ENCODE measurements at places on chromosomes 2 and 18.

GRCh38 chr2:20471902-20472559 lies 25.2 kb downstream of the RHOB start:
- DNase-seq = no peak

DNA sequence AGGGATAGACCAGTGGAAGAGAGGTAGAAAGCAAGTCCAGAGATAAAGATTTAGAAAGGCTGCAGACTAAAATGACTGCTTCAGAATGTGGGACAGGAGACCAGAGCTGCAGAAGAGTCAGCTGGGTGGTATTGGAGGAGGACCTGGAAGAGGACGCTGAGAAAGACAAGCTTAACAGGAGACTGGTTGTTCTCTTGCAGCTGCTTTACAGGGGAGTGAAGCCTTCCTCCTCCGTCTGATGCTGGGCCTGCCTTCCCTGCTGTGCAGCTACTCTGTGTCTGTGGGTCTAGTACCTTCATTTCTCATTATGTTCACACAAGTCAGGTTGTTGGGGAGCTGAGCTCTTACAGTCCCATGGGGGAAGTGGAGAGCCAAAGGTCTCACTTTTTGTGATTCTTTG lies 35.7 kb downstream of the SPATS2L start:
- no peak for DNase-seq

- DNase-seq = no peak
Observed at GRCh38 chr18:32966141-32966540, 193.3 kb upstream of the KLHL14 start.

DNA sequence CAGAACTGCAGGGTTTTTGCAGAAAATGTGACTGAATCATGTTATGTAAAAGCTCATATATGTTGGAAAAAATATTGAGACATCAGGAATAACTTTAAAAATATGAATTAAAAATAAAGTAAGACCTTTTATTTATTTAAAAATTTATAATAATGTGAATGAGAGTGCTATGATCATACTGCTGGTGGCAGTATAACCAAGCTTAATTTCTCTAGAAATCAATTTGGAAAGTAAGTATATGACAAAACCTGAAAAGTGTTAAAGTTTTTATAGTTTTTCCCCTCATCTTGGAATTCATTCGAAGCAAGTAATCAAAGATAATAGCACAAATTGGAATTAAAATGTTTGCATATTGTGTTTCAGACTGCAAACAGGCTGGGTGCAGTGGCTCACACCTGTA lies 7.5 kb downstream of the SLC39A10 start:
- DNase-seq = no peak

- no peak for DNase-seq
Observed at GRCh38 chr18:6959110-6959509, 158.5 kb downstream of the LAMA1 start.

DNA sequence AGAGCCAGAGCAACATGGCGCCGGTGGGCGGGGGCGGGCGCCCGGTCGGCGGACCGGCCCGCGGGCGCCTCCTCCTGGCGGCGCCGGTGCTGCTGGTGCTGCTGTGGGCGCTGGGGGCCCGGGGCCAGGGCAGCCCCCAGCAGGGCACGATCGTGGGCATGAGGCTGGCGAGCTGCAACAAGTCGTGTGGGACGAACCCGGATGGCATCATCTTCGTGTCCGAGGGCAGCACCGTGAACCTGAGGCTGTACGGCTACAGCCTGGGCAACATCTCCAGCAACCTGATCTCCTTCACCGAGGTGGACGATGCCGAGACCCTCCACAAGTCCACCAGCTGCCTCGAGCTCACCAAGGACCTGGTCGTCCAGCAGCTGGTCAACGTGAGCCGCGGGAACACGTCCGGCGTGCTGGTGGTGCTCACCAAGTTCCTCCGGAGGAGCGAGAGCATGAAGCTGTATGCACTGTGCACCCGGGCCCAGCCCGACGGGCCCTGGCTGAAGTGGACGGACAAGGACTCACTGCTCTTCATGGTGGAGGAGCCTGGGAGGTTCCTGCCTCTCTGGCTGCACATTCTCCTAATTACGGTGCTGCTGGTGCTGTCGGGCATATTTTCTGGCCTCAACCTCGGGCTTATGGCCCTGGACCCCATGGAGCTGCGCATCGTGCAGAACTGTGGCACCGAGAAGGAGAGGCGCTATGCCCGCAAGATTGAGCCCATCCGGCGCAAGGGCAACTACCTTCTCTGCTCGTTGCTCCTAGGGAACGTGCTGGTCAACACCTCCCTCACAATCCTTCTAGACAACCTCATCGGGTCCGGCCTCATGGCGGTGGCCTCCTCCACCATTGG lies 507 bp downstream of the CNNM4 start:
- DNase-seq = no peak

DNA sequence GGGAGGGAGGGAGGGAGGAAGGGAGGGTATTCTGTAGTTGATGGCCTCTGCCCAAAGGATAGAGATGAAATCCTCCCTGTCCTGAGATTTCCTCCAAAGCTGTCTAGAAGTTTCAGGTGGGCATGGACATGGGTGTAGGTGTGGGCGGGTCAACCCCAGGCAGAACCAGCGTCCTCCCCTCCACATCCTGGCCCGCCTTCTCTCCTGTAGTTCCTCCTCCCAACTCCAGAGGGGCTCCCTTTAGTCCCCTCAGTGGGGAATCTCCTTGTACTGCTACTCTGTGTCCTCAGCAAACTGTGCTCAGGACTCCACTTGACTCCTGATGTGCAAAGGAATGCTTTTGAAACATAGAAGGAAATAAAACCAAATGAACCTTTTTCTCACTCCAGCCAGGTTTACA lies 88.1 kb downstream of the MRPS9 start:
- no peak for DNase-seq

GRCh38 chr2:109148117-109148746 lies 19.2 kb downstream of the SH3RF3 start:
- DNase-seq = no peak

DNA sequence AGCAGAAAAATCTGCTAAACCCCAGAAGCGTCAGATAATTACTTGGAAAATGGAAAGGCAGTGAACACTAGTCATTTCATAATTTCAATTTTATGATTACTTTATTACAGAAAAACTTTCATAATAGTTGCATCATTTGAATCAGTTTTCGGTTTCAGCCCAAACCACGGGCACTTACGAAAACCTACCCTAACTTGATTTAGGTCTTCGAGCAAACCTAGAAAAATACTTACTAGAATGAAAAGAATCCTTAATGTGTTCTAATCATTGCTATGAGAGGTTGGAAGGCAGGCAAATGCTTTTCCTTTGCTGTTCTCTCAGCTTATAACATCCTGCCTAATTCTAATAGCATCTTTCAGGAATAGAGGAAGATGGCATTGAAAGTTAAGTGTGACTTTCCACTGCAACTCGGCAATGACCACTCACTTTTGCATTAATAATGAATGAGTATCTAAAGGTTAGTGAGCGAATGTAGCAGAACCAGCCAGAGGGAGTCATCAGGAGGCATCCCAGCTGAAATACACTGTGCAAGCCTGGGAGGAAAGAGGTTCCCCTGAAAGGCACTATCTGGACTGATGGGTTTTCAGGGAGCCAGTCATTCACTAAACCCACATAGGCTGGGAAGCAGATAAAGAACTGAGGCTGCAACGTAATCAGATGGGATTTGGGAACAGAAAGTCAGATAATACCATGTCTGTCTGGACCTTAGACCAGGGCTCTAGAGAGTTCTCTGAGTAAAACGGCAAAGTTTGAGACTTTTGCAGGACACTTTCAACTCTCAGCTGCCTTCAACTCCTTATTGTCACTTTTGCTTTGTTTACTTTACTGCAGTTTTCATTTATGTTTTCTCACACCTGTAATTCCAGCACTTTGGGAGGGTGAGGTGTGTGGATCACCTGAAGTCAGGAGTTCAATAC lies 520.8 kb downstream of the RNF144A start:
- peak; percentile 60 for DNase-seq

DNA sequence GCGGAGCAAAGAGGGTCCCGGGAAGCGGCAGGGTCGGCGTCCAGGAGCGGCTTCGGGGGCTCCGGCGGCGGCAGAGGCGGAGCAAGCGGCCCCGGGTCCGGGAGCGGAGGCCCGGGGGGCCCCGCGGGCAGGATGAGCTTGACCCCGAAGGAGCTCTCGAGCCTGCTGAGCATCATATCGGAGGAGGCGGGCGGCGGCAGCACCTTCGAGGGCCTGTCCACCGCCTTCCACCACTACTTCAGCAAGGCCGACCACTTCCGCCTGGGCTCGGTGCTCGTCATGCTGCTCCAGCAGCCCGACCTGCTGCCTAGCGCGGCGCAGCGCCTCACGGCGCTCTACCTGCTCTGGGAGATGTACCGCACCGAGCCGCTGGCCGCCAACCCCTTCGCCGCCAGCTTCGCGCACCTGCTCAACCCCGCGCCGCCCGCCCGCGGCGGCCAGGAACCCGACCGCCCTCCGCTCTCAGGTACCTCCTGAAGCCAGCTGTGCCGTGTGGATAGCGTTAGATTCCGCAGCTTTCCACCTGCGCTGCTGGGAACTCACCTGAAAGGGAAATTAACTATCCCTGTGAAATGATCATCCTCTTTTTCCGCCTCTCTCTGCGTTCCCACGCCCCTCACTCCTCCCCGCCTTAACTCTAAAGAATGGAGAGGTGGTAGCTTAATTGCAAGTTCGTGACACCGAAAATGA lies 472 bp downstream of the CNOT11 start:
- DNase-seq = peak; percentile 79

GRCh38 chr18:48826806-48827205 lies 124.0 kb downstream of the SMAD7 start:
- DNase-seq = no peak

GRCh38 chr2:289362-290089 lies 1.6 kb upstream of the ALKAL2 start:
- no peak for DNase-seq

GRCh38 chr2:70842401-70842800 lies 6.8 kb upstream of the CD207 start:
- DNase-seq = no peak

DNA sequence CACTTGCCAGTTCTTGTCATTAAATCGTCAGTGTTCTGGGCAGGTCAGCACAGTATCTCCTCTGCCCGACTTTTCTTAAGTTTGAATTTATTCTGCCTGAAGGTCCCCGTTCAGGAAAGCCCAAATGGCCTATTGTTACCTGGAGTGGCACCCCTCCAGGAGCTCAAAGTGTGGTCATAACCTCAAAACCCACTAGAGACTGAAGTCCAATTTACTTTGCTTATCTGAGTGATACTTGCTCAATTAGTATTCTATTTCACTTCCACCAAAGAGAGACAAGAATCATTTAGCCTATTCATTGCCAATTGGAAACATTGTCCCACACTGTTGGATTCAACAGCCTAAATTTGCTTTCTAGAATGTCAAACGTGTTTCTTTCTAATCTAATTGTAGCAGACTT lies 375.3 kb downstream of the LNPK start:
- DNase-seq = no peak

DNA sequence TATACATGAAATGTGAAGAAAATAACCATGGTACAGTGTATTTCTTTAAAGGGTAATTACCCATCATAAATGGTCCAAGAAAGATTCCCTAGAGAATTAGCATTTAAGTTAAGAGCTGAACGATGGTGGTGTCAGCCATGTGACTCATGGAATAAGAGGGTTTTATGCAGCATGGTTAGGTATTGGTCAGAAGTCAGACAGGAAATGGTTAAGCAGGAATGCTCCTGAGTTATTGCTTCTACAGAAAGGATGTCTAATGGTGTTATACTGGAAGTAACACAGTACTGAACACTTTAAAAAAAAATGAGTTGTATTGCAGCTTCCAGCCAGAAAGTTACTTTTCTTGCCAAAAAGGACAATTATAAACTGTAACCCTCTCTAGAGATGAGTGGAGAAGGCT lies 72.7 kb upstream of the UBE2E3 start:
- no peak for DNase-seq

DNA sequence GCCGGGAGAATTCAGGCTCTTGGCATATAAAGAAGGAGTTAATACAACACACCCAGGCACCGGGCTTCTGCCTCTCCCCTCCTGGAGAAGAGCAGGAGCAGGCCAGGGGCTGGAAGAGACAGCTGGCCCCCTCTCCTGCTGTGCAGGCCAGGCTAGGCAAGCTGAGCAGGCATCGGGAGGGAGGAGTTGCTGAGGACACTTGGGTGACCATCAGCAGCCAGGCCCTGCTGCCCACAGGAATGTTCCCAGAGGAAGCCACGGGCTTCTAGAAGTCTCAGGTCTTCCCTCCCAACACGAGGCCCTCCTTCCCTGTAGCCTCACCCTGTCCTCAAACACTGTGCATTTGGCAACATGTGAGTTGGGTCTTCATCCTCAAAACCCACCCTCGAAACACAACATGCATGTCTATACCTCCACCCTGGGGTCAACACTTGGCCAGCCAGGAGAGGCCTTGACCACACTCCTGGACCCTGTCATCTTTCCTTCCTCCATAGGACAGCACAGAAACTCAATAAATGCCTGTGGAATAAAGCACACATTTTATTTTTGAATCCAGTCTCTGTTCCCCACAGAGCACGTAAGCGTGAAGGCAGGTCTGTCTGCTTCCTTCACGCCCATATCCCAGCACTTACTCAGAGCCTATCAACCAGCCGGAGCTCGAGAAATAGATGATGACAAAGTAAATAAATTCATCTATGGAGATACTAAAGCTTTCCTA lies 433.8 kb upstream of the ID2 start:
- DNase-seq = no peak

DNA sequence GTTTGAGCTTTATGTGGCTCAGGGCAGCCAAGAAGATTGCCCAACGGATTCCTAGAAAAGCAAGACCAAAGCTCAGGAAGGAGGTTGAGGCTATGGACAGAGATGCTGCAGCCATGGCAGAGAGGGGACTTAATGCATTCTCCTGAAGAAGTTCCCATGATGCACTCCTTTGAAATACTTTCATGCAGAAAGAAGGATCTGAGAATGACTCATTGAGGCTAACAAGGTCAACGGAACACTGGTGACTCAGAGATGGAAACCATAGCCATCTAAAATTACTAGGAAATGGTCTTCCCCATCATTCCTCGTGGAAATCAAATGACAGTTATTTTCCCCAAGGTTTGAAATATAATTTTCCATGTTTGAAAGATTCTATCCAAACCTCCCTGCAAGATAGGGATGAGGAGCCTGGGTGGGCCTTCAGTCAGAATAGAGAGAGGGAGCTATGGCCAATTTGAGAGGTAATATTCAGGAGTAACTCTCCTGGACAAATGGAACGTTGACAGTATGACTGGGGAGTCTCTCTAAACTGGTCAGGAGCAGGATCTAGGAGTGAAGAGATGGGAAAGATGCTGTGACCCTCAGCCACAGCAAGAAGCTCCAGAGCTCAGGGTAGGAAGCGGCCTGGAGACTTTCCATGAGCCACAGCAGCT lies 63.0 kb downstream of the REEP1 start:
- DNase-seq = no peak

DNA sequence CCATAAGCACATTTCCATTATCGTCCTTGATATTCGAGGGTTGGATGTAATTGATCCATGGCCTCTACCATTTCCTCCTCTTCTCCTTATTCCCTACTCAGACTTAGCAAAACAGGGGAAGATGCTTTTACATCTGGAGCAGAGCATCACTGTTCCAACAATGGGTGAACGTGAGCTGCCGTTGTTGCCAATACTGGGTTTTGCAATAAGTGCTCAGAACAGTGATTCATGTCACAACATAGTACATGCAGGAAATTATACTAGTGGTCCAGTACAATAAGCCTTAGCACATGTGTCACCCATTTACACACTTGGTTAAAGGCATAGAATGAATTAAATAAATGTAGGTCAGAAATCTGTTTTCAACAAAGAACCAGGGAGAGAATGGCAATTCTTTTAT lies 112.4 kb downstream of the DCC start:
- DNase-seq = no peak
